KBM-7 (cell line): ENCODE measurements at places on chromosomes 16 and 17.

DNA sequence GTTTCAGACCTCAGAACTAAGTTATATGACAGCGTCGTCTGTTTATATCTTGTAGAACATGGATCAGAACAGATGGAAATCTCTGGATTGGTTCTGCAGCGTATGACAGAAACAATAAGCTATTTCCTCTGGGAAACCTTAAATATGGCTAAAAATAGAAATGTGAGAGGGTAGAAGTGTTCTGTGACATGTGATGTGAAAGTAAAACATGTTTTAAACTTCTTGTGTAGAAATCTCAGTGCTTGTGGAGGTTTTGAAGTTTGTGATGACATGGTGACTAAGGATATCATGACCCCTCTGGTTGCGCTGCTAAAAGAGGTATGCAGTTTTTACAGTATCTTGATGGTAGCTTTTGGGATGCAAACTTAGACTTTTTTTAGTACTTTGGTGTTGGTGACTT, 2.8 kb downstream of the HEATR3 start:
- DNase-seq = no peak

DNA sequence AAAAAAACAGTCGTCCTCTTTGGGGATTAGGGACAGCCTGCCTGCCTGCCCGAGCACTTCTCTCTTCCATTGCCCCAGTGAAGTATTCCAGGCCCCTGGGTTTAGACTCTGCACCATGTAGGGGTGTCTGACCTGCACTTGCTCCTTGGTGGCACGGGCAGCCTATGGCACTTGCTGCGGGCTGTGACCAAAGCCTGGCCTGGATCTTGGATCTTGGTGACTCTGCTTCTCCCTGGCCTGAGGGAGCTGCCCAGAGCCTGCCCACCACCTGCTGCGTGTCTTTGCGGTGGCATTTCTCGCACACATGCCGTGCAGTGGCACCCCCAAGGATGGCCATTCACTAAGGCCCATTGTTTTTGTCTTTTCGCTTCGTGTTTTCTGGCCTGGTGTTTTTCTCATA, 6.1 kb upstream of the STH start:
- no peak for DNase-seq

GRCh38 chr17:57545731-57546342, 199.3 kb downstream of the CCDC182 start:
- no peak for DNase-seq

GRCh38 chr16:71460236-71460635, 1.8 kb downstream of the ZNF23 start:
- no peak for DNase-seq

DNA sequence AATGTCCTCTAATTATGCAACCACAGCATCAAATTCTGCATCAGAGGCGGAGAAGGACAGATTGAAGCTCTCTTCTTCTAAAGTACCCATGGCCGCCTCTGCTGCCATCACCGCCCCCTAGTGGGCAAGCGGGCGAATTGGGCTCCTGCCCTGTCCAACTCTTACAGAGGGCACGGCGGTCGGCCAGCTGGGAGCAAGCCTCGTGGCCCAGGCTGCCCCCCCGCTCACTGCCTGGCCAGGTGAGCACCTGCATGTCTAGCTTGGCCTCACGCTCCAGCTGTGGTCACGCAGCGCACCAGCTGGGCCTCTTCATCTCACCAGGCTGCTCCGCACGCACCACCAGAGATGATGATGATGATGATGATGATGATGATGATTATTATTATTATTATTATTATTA, 146.1 kb upstream of the TOM1L1 start:
- DNase-seq = peak; percentile 42

DNA sequence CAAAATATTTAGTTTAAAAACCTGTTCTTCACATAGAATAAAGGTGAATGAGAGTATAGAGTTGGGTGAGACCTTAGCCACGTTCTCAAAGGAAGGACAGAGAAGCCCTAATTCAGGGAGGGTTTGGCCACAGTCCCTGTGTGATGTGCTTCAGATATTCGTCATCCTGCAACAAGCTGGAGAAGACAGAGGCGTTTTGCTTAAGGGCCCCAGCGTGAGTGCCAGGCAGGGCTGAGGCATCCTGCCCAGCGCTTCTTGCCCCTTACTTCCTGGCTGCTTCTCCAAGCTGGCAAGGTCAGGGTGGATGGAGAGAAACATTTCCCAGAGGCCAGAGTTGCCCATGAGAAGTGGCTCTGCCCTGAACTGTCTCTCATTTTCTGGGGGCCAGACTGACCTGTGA, 46.9 kb downstream of the AXIN2 start:
- no peak for DNase-seq

DNA sequence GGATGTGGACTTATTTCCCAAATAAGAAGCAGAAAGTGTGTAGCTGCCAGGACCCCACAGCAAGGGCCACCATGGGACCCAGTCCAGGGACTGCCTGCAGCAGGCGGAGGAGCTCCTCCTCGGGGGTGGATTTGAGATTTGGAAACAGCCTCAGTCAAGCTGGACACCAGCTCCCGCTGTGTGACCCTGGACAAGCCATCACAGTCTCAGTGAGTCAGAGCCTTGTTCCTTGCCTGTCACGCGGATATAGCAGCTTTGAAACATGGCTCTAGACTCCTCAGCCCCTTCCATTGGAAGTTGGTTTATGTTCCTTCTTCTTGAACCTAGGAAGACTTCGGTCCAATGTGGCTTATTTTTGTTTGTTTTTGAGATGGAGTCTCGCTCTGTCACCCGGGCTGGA, 12.5 kb upstream of the DPEP1 start:
- no peak for DNase-seq

DNA sequence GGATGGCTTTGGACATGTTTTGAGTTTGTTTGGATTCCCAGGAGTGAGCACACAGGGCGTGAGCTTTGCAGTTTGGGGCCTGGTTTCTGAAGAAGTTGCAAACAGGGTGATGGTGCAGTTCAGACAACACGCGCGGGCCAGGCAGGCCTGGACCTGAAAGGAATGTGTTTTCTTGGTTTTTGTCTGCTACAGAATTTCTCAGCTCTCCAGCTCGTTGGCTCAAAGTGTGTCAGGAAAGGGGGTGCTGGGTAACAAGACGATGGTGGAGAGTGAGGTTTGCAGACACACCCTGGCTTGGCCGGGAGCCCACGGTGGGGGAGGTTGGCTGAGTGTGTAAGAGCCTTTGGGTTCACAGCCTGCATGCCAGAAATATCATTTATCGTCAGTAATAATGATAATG, 82.3 kb downstream of the CMIP start:
- no peak for DNase-seq

GRCh38 chr16:57534337-57534880, 2.0 kb downstream of the CCDC102A start:
- no peak for DNase-seq

DNA sequence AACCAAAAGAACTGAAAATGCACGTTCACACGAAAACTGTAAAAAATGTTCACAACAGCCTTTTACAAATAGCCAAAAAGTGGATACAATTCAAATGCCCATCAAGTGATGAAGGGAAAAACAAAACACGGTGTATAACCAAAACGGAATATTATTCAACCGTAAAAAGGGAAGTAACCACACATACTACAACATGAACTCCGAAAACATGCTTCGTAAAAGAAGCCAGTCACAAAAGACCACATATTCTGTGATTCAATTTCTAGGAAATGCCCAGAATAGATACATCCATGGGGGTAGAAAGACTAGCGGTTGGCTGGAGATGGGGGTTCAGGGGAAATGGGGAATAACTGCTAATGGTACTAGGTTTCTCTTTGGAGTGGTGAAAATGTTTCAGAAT, 81.5 kb upstream of the TRAP1 start:
- DNase-seq = no peak

- DNase-seq = no peak
These were observed 23.6 kb upstream of the ABR start for GRCh38 chr17:1203111-1203966.

GRCh38 chr17:21278450-21279197, 5.9 kb upstream of the MAP2K3 start:
- peak; percentile 26 for DNase-seq

- no peak for DNase-seq
These were observed 807.0 kb upstream of the SOX9 start for GRCh38 chr17:71313866-71314265.

- DNase-seq = no peak
These were observed 34.9 kb downstream of the ARHGAP17 start for GRCh38 chr16:24980077-24980793.

- DNase-seq = no peak
These were observed 20.9 kb downstream of the TMEM11 start for GRCh38 chr17:21193031-21193430.

DNA sequence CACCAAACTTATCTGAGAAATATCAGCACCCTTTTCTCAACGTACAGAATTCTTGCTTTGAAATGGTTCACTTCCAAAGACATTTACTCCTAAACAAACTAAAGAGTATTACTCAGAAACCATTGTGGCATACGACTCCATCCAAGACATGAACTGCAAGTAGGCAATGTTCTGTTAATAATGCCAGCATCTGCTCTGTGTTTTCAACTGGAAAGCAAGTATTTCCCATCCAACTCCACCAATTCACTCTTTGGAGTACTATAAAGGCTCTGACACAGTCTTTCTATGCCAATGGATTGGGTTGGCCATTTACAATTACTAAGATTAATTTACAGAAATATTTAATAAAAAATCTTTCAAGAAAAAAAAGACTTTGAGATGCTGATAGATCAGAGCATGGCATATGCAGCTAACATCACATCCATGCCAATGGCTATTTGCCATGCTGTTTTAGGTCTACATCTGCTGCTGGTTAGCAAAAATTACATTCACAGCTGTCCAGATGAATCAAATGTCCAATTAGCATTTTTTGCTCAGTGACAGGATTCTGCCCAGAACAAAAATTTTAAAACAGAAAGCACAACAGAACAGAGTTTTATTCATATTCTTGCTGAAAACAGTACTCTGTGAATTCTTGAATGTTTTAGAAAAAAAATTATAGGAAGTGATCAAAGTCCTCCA, 65.9 kb upstream of the HLF start:
- DNase-seq = no peak

- DNase-seq = peak; percentile 37
These were observed 857 bp downstream of the TMC8 start for GRCh38 chr17:78131172-78132083.
